ENCODE measurements at places on chromosomes 5 and 9.

DNA sequence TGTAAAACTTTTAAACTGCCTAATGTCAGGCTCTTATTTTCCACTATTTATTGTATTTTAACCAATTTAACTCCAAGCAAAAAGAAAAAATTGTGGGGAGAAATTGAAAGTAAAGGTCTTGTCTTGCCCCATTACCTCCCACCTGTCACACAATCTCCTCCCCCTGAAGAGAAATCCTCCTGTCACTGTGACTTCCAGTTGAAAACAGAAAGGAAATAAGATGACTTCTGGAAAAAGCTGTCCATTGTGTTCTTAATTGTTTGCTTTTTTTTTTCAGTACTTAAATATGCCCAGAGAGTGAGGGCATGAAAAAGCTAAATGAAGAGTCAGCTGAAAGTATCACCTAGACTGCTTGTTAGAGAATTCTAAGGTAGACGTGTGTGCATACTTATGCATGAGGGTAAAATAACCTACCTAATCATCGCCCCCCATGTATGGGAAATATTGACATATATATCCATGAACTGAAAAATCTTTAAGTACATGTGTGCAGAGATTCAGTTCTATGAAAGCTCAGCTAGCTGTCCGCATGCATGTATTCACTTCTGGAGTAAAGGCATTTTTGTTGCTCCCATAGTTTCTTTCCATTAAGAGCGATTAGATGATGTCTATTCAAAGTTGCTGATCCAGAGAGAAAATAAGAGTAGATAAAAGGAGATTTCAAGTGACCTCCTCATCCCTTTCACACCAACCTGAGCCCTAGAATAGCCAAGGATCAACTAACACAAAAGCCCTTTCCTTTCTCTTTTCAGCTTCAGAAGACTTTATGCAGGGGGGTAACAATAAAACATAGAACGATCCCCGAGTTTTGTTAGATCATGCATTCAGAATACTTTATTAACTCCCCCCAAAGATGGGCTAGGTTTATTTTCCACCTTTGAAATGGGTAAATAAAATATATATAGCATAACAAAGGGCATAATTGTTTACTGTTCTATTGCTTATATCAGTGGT is 5.3 kb downstream of the NR2F1-AS1 start:
- DNase-seq: no peak

DNA sequence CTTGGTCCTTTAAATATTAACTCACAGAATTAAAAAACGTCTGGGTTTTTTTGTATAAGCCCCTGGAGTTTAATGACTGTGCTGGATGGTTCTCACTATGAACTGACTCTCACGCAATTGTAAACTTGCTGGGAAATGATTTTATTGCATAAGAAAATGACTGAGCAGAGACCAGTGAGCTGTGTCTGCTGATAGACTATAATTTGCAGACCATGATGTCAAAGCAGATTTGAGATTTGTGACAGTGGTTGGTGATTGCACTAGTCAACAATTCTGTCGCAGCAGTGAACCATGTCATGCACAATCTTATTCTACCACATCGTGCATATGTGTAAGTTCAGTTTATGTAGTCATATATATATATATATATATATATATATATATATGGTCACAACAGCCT is 85.7 kb upstream of the C9orf72 start:
- no peak for DNase-seq

DNA sequence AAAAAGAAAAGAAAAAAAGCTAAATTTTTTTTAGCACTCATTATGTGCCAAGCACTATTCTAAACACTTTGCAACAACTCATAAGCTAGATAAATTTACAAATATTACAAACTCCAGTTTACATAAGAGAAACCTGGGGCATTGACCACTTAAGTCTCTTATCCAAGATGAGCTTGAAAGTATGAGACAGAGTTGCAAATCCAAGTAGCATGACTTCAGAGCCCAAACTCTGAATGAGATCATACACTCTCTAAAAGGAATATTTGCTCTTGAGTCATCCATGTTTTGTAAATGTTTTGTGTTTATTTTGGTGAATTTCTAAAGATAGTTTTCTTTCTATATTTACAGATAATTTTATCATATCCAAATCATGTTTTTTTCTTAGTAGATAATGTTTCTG is 4.0 kb upstream of the SHOC1 start:
- no peak for DNase-seq

- peak; percentile 12 for DNase-seq
Measured at GRCh38 chr9:20683351-20684034, 566 bp upstream of the FOCAD start.

- DNase-seq: no peak
Measured at GRCh38 chr5:58847041-58847440, 264.2 kb downstream of the RAB3C start.

GRCh38 chr9:99092643-99093491 is 12.0 kb upstream of the TGFBR1 start:
- DNase-seq: no peak

DNA sequence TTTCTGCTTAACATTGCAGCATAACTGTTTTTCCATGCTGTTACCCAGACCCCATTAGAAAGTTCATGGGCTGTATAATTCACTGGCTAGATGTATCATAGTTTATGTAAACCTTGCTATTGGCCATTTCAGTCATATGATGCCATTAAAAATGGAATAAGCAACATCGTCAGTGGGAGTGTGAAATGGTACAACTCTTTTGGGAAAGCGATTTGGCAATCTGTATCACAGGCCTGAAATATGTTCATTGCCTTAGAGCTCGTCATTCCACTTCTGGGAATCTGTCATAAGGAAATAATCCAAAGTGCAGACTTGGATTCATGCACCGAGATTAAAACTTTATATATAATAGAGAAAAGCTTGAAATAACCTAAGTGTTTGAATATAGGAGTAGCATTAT is 77.9 kb upstream of the KLF4 start:
- no peak for DNase-seq
